ENCODE measurements at places on chromosomes 12 and 14. TPM values are rescaled to one million over a fixed set of nuclear protein-coding genes. Genes with fewer than 3 reads are reported as not detected.

DNA sequence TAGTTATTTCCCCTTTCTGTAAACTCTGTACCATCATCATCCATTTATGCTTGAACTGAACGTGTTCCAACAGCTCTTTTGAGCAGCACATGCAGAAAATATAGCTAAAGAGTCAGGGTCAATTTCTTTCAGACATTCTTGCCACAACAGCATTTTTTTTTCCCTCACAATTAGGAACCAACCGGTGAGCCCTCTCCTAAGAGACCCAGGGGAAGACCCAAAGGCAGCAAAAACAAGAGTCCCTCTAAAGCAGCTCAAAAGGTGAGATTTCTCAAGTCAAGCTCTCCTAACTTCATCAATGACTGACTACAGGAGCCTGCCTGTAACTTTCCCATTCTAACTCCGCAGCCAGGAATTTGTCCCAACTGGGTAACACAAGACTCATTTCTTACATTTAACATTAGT lies 3.5 kb downstream of the HMGA2 start:
- H3K4me1 ChIP-seq: peaks cover 23% of the 10 kb centered on the region
- peaks cover 42% of the 10 kb centered on the region for H3K27me3 ChIP-seq
- DNase-seq: no peak
- no peak overlapping the region for H3K27ac ChIP-seq
- no peaks in the 10 kb centered on the region for H3K36me3 ChIP-seq
- no peak overlapping the region for H3K4me3 ChIP-seq

DNA sequence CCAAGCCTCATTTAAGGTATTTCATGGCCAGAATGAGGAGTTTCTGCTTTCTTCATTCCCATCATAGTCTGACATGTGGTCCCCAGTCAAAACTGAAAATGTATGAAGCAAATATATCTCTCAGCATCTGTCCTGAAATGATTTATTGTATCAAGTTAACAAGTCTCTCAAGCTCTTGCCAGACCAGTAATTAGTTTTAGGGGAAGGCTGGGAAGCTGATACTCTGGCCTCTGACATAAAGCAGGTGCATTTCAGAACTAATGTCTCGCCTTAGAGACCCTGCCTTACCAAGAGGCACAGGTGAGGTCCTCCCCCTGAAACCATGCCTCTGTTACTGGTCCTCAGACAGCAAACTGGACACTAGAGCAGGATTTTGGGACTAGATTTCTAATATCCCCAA lies 266.5 kb downstream of the SLC15A4 start:
- no peak for DNase-seq
- no peak overlapping the region for H3K27ac ChIP-seq
- no peaks in the 10 kb centered on the region for H3K36me3 ChIP-seq
- no peak overlapping the region for H3K4me3 ChIP-seq

GRCh38 chr12:6964605-6965025 lies 5.8 kb downstream of the PHB2 start:
- H3K4me3 ChIP-seq: no peak overlapping the region
- DNase-seq: no peak
- peaks cover 29% of the 10 kb centered on the region for H3K4me1 ChIP-seq
- H3K36me3 ChIP-seq: peaks cover 45% of the 10 kb centered on the region

DNA sequence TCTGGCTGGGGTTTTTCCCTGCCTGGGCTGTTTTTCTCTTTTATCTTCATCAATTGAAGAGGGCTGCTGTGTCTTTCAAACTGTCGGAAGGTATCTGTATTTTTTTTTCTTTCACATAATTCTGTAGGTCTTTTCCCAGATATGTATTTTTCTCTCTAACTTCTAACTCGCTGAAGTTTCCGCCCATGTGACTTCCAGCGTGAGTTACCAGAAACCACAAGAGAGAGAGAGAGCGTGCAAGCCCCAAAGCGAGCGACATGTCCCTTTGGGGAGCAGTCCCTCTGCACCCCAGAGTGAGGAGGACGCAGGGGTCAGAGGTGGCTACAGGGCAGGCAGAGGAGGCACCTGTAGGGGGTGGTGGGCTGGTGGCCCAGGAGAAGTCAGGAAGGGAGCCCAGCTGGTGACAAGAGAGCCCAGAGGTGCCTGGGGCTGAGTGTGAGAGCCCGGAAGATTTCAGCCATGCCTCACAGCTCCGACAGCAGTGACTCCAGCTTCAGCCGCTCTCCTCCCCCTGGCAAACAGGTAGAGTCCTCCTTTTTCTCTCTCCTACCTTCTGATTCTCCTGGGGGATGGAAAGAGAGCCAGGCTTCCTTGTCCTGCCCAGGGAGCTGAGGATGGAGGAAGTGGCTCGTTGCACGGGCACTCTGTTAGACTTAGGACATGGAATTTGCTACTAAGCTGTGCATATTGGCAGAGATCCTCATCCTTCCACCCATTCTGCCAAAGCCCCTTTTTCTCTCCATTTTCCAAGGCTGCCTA lies at the start of gene BATF:
TSS of gene BATF (plus strand) at position 246 of the 759 bp plus-strand sequence. CDS start at position 460, 214 bp downstream.
- peak within 1 kb of the TSS; percentile 23 for H3K4me3 ChIP-seq
- no peaks in the 10 kb centered on the region for H3K27me3 ChIP-seq
- DNase-seq: no peak
- no peaks in the 10 kb centered on the region for H3K36me3 ChIP-seq
- no peaks in the 10 kb centered on the region for H3K4me1 ChIP-seq
- no peak within 1 kb of the TSS for H3K27ac ChIP-seq

DNA sequence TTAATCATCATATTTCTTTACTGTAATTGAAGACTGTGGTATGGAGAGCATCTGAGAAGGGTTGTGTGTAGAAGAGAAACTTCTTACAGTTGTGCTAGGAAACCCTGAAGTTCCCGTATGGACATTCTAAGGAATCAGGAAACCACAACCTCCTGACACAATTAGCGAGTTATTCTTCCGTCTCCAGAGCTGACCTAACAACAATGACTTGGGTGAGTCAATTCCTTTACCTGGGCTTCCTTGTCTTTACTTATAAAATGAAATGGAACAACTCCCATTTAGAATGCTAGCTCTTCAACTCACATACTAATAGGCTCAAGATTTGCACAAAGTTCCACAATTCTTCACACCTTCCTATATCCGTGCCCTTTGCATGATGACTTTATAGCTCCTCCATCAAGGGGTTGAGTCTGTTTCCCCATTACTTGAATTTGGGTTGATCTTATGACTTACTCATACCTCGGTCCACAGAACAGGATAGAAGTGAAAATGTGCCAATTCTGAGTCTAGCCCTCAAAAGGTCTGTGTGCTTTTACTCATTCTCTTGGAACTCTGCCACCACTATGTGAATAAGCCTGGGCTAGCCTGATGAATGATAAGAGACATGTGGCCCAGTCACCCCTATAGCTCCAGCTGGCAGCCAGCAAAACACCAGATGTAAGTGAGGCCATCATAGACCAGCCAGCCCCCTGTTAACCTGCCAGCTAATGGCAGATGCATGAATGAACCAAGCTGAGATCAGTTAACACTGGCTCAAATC lies 459.4 kb downstream of the ETNK1 start:
- no peak overlapping the region for H3K4me3 ChIP-seq
- H3K27ac ChIP-seq: no peak overlapping the region
- no peaks in the 10 kb centered on the region for H3K36me3 ChIP-seq
- no peak for DNase-seq

DNA sequence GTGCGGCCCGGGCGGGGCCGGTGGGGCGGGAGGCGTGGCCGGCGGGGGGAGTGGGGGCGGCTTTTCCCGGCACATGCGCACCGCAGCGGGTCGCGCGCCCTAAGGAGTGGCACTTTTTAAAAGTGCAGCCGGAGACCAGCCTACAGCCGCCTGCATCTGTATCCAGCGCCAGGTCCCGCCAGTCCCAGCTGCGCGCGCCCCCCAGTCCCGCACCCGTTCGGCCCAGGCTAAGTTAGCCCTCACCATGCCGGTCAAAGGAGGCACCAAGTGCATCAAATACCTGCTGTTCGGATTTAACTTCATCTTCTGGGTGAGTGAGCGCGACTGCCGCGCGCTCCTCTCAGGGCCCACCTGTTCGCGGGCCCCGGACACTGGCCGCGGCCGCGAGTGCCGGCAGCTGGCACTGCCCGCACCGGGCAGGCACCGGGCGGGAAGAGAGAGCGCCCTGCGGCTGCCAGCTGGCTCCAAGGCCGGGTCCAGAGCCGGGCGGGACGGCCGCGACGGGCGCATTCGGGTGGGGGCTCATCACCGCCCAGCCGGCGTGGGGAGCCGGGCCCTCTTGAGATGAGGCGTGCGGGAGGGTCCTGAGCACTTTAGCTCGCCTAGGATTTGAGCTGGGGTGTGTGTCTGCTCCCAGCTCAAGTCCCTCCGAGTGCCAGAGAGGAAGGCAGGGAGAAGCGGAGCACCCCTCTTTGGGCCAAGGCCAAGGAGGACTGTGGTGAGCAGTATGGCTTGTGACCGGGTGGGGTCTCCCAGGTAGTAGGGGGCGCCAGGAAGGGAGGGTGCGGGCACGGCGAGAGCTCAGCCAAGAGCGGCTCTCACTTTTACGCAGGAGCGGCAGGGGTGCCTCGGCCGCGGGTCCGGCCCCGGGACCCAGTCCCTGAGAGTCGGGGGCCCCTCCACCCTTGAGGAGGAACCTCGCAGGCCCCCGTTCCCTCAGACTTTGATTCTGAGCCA lies at the start of gene CD9:
TSS of gene CD9 (plus strand) at position 145 of the 957 bp plus-strand sequence. CDS start at position 245, 100 bp downstream.
- H3K4me1 ChIP-seq: peaks cover 34% of the 10 kb centered on the region
- H3K27me3 ChIP-seq: no peaks in the 10 kb centered on the region
- H3K4me3 ChIP-seq: peak within 1 kb of the TSS; percentile 90
- no peaks in the 10 kb centered on the region for H3K36me3 ChIP-seq
- peak; percentile 49 for DNase-seq

- H3K36me3 ChIP-seq: no peaks in the 10 kb centered on the region
- no peak for DNase-seq
- H3K27me3 ChIP-seq: no peaks in the 10 kb centered on the region
- no peak overlapping the region for H3K4me3 ChIP-seq
- H3K4me1 ChIP-seq: no peaks in the 10 kb centered on the region
Observed at GRCh38 chr12:68924546-68924945, 8.4 kb downstream of the CPM start.

- H3K4me1 ChIP-seq: no peaks in the 10 kb centered on the region
- H3K27ac ChIP-seq: no peak overlapping the region
- no peaks in the 10 kb centered on the region for H3K27me3 ChIP-seq
- no peak for DNase-seq
Observed at GRCh38 chr12:130457215-130457614, 119.5 kb downstream of the PIWIL1 start.

- no peak overlapping the region for H3K27ac ChIP-seq
- no peak for DNase-seq
- H3K4me1 ChIP-seq: no peaks in the 10 kb centered on the region
Observed at GRCh38 chr12:5520037-5520436, 88.1 kb downstream of the NTF3 start.

GRCh38 chr14:53710615-53711014 lies 246.0 kb downstream of the BMP4 start:
- no peak overlapping the region for H3K4me3 ChIP-seq
- DNase-seq: no peak
- no peak overlapping the region for H3K27ac ChIP-seq
- H3K27me3 ChIP-seq: no peaks in the 10 kb centered on the region

- no peak for DNase-seq
- no peak overlapping the region for H3K27ac ChIP-seq
- no peaks in the 10 kb centered on the region for H3K36me3 ChIP-seq
Observed at GRCh38 chr12:2691006-2691344, 103.8 kb upstream of the FKBP4 start.

Gene FOXN4
- total RNA-seq: not detected

Gene RTL1
- total RNA-seq: not detected

Gene GPX2
- total RNA-seq: 0.61 TPM

Gene SMARCC2
- total RNA-seq: 34.1 TPM
